ENCODE measurements at places on chromosomes 6 and 20.

GRCh38 chr20:19256085-19256484 is 43.6 kb downstream of the SLC24A3 start:
- peak; percentile 77 for DNase-seq

GRCh38 chr6:2968600-2969135 is 2.7 kb downstream of the SERPINB6 start:
- no peak for DNase-seq

- peak; percentile 46 for DNase-seq
These were observed 211.4 kb upstream of the ECI2 start for GRCh38 chr6:4346659-4347333.

GRCh38 chr6:83536034-83536646 is 23.8 kb downstream of the PRSS35 start:
- DNase-seq, result peak; percentile 37

DNA sequence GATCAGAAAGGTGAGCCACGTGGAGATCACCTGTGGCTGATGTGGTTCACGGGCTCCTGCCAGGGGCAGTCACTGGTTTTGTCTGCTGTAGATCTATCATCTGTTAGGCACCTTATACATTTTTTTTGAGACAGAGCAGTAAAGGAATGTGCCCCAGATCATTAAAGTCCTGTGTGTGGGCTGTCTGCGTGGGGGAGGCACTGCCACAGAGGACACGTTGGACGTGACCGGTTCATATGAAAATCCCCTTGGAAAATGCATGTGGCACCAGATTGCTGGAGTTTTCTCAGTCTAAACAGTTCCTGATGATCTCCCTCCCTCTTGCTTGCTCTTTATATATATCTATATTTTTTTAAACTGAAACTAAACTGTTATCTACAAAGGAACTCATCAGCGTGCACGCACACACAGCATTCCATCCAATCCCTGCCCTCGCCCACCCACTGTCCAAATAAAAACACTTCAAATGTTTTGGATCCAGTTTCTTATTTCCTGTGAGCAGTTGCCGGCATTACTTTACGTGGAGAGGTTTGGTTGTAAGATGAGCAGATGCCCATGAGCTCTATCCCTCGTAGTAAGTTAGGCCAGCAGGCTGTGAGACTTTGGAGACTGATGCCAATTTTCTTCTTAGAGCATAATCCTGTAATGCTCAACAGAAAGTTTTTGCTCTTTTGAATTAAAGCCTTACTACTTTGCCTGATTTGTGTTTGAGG is 161.6 kb upstream of the EXOC2 start:
- DNase-seq, result peak; percentile 40

GRCh38 chr6:49634836-49635218 is 1.8 kb downstream of the RHAG start:
- DNase-seq, result no peak

DNA sequence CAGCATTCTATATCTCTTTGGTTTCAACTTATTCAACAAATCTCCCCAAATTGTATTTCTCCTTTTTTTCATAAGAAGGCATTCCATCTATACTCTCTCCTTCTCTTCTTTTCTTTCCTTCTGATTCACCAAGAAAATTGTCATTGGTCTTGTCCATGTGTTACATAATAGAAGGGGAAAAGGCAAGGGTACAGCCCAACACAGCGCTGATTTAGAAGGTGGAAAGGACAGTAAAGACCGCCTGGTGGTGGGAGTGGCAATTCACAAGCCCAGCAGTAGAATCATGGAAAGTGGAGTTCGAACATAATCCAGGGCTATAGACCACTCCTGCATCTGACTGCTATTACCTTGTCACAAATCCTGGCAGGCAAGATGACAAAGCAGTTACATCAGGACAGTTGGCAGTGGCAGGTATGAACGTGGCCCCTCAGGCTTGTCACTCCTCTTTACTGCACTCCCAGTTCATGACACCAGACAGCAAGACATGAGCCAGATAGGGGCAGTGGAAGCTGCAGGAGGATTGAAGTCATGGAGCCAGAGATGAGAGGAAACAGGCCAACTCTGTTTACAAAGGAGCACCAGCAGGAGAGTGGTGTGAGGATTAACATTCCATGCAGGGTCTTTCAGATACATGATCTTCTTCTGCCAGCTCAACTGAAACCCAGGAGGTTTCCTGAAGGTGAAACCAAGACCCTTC is 2.1 kb upstream of the TNFAIP3 start:
- no peak for DNase-seq

DNA sequence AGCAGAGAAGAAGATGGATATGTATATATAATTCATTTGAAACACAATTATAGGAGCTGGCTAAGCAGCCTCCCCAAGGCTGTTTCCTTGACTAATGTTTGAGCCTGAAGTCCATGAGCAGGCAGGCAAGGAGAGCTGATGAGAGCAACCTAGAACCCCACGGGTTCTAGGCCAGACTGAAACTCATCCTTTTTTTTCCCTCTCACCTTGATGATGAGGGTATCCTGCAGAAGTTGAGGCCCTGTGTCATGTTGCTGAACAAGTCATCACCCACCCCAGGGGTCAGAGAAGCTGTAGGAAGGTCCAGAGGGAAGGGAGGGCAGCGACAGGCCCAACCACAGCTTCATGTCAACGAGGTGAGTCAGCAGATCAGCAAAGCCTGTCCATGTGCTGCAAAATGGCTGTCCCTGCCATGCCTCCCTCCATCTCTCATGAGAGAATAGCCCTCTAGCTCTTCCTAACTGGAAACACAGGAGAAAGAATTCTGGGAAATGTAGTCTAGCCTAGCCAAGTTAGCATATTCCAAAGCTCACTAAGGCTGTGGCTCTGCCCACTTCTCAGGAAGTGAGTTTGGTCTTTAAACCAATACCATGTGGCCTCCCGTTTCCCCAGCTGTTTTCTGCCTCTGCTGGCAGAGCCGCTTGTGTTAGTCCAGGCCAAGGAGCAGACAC is 91.3 kb upstream of the DTNBP1 start:
- DNase-seq, result peak; percentile 90

- no peak for DNase-seq
These were observed 232.1 kb downstream of the PREX1 start for GRCh38 chr20:48595495-48596333.

DNA sequence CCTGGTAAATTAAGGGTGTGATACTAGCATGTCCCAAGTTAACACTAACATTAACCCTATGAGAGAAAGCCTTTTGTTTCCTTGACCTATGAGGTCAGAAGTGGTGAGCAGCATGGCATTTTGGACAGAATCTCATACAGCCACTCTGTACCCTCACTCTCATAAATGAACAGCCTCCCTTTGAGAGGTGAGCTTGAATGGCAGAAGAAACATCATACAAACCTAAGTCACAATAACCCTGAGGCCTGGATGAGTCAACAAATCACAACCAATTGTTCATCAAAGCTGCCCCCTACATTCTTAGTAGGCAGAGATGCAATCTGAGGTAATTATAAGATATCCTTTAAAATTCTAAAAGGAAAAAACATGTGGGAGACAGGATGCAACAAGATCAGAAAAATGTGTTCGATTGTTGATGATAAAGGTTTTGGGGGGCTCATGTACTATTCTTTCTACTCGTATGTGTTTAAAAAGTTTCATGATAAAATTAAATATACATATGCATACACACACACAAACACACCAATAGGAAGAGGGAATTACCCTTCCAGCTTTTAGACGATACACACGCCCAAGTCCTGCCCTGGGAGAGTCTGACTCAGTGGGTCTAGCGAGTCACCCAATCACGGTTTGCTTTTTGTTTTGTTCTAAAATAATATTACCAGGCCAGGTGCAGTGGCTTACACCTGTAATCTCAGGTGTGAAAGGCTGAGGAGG is 117.3 kb downstream of the ARHGAP18 start:
- no peak for DNase-seq

- peak; percentile 16 for DNase-seq
These were observed 80.2 kb downstream of the CDH4 start for GRCh38 chr20:61332016-61332975.

DNA sequence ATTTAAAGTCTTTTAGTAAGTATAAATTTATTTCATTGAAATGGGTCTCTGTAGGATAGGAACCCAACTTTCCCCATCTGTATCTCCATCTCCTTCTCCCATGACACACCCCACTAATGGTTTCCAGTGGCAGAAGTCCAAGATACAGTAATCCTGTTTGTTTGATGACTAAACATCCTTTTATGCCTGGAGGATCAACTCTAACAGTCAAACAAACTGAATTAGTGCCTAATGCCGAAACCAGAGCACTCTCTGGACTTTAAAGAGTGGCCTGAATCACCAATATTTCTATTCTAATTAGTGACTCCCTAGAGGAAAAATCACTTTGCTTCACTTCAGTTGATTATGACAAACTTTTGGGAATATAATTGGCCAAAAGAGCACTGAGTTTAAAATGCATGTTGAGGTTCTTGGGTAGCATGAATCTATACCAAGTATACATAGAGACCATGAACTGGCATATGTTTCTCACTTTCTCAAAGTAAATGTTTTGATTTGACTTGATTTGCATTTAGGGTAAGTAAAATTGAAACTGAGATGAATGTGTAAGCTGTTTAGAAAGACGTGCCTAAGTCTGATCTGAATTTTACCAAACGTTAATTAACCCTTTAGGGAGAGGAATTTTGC is 776.4 kb upstream of the NRSN1 start:
- DNase-seq, result peak; percentile 88

DNA sequence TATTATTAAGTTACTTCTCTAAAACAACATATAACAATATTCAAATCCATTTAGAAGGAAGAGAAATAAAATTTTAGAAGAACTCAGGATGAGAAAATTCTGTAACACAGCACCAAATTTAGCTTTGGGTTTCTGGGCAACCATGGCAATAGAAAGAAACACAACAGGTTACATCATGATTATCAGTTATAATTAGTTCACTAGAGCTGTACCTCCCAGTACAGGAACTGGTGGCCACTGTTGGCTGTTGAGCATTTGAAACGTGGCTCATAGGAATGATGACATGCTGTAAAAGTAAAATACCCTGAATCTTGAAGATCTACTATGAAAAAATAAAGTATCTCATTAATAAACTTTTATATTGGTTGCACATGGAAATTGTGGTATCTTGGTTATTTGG is 23.7 kb upstream of the MAP3K4 start:
- no peak for DNase-seq

DNA sequence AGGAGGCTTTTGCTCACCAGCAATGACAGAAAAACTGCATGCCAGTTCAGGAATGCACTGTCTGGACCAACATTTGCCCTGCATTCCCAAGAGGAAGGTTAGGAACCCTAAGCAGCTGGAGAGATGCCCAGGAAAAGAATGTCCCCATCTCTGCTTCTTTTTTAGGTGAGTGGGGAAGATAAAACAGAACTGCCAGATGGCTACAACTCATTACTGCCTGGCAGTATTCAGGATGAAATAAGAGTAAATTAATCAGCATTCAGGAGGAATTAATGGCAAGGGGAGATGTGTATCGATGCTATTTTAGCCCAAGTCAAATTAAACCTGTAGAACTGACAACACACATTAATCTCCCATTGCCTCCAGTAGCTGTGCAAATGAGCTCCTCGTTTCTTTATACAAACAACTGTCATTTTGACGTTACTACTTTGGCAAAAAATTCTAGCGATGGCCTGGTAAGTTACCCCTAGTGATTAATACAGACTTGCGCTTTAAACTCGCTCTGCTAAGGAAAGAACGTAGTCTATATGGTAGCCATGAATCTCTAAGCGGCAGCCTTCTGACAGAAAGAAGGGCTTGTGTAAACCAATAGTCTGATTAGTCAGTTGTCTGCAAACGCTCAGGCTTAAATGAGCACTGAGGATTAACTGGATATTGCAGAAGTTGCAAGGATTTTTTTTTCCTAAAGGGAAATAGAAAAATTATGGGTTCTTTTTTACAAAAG is 16.7 kb upstream of the SMLR1 start:
- peak; percentile 51 for DNase-seq
